ENCODE measurements at places on chromosomes 5 and 9. TPM values are rescaled to one million over a fixed set of nuclear protein-coding genes. Genes with fewer than 3 reads are reported as not detected.

Gene IFNA2
- total RNA-seq: not detected

Gene SPATA31A6
- total RNA-seq: not detected

Gene SOWAHA
- 3.7 TPM for total RNA-seq

Gene STOM
- 33.1 TPM for total RNA-seq

Gene NMUR2
- total RNA-seq: 0.57 TPM

Gene PCDHGA11
- total RNA-seq: 1.2 TPM

Gene DOK3
- 10.1 TPM for total RNA-seq

Gene PNPLA7
- 1.8 TPM for total RNA-seq

Gene TCOF1
- total RNA-seq: 123 TPM

Gene PCDHGA1
- total RNA-seq: 1.1 TPM

Gene SLIT3
- total RNA-seq: 2.0 TPM

Gene TMC1
- total RNA-seq: not detected

Gene TENT4A
- 36.7 TPM for total RNA-seq

Gene MAMDC2
- not detected for total RNA-seq

Gene OR1J2
- not detected for total RNA-seq

Gene DBH
- total RNA-seq: not detected

Gene FASTKD3
- total RNA-seq: 14.2 TPM

Gene PTPN3
- 12.4 TPM for total RNA-seq

Gene IFNA21
- total RNA-seq: not detected

Gene UBE2D2
- total RNA-seq: 192 TPM

Gene GLE1
- 30.8 TPM for total RNA-seq

Gene FGFR4
- 186 TPM for total RNA-seq

Gene PLAC8L1
- not detected for total RNA-seq

Gene NOXA1
- 7.3 TPM for total RNA-seq

Gene RELL2
- total RNA-seq: 13.6 TPM

Gene SPOCK1
- not detected for total RNA-seq

Gene UNC13B
- total RNA-seq: 20.8 TPM

Gene HAND1
- 0.45 TPM for total RNA-seq

Gene FBXO4
- total RNA-seq: 8.1 TPM

Gene C9orf50
- not detected for total RNA-seq

Gene ABITRAM
- 20.5 TPM for total RNA-seq

Gene CCDC192
- total RNA-seq: not detected

Gene AQP3
- total RNA-seq: 24.1 TPM

Gene TAL2
- total RNA-seq: 1.4 TPM

Gene FLT4
- total RNA-seq: not detected

Gene CLTA
- total RNA-seq: 269 TPM

Gene PRDM9
- total RNA-seq: not detected

Gene TSSK1B
- not detected for total RNA-seq

Gene PDGFRB
- 5.9 TPM for total RNA-seq
